ENCODE measurements at places on chromosomes 2 and 18.

GRCh38 chr2:126882736-126883665 is 15.7 kb upstream of the TEX51 start:
- H3K36me3 ChIP-seq, result no peaks in the 10 kb centered on the region
- no peak for DNase-seq
- H3K4me1 ChIP-seq, result peaks cover 7% of the 10 kb centered on the region
- H3K27ac ChIP-seq, result no peak overlapping the region
- no peak overlapping the region for H3K4me3 ChIP-seq

DNA sequence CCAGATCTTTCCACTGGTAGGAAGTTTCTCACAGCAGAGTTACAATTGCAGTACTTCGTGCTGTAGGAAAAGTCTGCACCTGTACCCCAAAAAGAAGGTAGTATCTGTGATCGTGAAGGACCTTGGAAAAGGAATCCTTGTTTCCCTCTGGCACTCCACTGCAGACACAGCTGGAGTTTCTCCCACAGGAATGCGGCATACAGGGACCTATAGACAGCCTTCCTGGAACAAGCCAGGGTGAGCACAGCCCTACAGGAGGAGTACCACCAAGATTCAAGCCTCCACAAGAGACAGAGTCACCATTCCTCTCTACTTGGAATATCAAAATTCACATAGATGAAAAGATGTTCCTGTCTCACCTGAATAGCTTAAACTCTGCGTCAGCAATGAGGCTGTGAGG is 372.4 kb downstream of the CMPK2 start:
- no peak overlapping the region for H3K4me3 ChIP-seq
- no peaks in the 10 kb centered on the region for H3K4me1 ChIP-seq
- H3K36me3 ChIP-seq, result no peaks in the 10 kb centered on the region
- H3K27me3 ChIP-seq, result no peaks in the 10 kb centered on the region
- H3K27ac ChIP-seq, result no peak overlapping the region
- no peak for DNase-seq

DNA sequence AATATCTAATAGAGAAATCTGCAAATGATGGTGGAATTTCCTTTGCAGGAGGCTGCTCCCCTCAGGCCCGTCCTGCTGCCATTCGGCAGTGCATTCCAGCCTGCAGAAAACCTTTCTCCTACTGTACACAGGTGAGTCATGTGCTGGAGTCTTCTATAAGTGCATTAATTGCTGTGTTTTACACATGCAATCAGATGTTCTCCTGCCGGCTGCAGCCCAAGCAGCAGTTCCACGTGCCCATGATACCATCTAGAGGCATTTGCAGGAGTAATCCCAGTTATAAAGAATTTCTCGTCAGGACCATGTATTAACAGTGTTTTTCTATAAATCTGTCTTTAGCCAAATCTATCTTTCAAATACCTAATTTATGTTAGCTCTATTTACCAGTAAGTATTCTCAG is 304.7 kb upstream of the HNMT start:
- no peak overlapping the region for H3K4me3 ChIP-seq
- no peaks in the 10 kb centered on the region for H3K27me3 ChIP-seq

DNA sequence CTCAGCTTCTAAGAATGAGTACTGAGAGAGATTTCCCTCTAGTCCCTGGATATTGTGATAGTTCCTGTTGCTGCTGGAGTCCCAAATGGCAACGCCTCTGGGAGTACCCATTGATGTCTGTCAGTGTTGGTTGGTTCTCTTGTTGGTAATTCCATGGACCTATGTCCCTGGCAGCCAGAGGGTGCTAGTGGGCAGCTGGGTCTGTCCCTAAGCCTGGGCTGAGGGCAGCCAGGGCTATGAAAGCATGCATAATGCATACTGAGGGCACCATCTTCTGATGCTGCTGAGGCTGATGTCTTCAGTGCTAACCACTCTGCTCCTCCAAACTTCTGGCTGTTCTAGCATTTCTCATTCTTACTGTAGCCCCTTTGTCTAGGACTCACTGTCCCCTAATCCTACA is 35.9 kb downstream of the NABP1 start:
- H3K4me1 ChIP-seq, result no peaks in the 10 kb centered on the region
- DNase-seq, result peak; percentile 8
- H3K27me3 ChIP-seq, result no peaks in the 10 kb centered on the region
- H3K36me3 ChIP-seq, result no peaks in the 10 kb centered on the region
- no peak overlapping the region for H3K4me3 ChIP-seq

- no peak for DNase-seq
- H3K36me3 ChIP-seq, result no peaks in the 10 kb centered on the region
- no peak overlapping the region for H3K27ac ChIP-seq
Measured at GRCh38 chr2:85902496-85902895, 13.7 kb upstream of the ST3GAL5 start.

- no peaks in the 10 kb centered on the region for H3K27me3 ChIP-seq
- no peak for DNase-seq
- H3K27ac ChIP-seq, result no peak overlapping the region
Measured at GRCh38 chr18:61949946-61950345, 57.1 kb upstream of the RNF152 start.

Data from common myeloid progenitor, CD34-positive (primary cell).